ELR (cell line): ENCODE measurements at places on chromosomes 3 and 15.

DNA sequence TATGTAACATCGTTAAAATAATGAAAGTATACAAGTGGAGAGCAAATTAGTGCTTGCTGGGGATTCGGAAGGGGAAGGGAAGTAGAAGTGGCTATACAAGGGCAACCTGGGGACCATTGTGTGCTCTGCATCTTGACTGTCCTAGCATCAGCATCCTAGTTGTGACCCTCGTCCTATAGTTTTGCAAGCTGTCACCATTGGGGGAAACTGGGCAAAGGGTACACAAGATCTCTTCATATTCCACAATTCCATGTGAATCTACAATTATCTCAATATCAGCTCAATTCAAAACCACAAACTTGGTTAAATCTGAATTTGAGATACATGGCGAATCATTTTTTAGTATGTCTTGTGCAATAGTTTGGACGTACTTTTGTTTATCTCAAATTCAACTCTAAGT is 30.9 kb downstream of the WNT7A start:
- no peak for DNase-seq

DNA sequence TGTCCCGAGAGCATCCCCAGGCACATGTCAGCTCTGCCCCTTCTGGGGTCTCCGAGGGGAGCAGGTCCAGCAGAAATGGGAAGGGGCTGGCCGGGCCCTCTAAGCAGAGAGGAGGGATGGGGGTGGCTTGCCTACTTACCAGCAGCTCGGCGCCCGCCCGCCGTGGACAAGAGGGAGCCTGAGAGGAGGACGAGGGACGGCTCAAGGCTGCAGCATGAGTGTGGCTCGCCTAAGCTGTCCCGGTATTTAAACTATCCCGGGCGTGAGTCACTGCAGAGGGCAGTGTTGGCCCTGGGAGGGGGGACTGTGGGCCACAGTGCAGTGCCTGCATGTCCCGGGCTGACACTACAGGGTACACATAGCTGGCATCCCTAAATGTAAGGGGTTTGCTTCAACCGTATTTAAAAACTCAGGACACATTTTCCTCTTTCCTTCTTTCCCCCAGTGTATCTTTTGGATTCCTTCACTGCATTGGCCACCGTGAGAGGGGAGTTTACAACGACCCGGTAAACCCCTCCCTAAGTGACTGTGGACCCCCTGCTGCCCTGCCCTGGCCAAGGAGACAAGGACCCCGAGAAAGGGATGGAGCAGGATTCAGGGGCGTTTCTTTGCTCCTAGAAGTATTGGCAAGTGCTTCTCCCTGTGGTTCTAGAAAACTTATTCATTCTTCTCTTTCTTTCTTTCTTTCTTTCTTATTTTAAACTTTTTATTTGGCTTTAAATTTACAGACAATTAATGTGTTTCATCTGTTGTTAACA is at the start of gene LRRC15:
Gene LRRC15, minus strand, starts transcription at position 222 of the 758 bp plus-strand sequence. CDS start 8,700 bp downstream, outside the sequence.
- peak; percentile 71 for DNase-seq

DNA sequence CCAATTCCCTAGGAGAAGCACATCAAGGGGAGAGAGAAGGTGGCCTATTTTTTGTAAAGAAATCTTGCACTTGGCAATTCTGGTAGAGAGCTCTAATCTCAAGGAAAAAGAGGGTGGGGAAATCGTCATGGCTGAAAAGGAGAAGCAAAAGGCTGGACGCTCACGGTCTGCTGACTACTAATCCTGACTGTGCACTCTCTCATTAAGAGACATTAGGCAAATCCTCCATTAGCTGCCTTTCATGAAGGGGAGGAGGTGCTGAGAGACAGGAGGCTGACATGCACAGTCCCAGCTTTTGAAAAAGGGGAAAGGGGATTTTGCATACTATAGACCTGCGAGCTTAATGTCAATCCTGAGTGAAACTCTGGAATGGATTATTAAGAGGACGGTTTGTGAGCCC is 170.0 kb downstream of the NR2F2 start:
- DNase-seq, result no peak

- DNase-seq, result no peak
Observed at GRCh38 chr3:107264888-107265287, 112.4 kb upstream of the CCDC54 start.

DNA sequence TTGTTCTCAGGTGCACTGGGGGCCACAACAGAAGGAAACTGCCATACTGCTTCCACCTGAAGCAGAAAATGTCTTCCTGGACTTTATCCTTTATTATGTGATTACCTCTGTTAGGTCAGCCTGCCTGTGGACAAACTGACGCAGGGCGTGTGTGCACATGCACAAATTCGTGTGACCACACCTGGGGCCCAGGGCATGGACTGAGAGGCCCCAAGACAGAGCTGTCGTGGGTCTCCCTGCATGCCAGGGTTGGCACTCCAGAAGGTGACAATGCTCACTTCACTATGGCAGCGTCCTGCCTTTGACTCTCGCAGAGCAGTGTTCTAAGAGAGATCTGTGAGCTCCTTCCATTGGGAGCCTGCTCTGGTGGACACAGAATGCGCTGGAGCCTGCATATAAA is 34.5 kb downstream of the CCDC12 start:
- DNase-seq, result no peak

DNA sequence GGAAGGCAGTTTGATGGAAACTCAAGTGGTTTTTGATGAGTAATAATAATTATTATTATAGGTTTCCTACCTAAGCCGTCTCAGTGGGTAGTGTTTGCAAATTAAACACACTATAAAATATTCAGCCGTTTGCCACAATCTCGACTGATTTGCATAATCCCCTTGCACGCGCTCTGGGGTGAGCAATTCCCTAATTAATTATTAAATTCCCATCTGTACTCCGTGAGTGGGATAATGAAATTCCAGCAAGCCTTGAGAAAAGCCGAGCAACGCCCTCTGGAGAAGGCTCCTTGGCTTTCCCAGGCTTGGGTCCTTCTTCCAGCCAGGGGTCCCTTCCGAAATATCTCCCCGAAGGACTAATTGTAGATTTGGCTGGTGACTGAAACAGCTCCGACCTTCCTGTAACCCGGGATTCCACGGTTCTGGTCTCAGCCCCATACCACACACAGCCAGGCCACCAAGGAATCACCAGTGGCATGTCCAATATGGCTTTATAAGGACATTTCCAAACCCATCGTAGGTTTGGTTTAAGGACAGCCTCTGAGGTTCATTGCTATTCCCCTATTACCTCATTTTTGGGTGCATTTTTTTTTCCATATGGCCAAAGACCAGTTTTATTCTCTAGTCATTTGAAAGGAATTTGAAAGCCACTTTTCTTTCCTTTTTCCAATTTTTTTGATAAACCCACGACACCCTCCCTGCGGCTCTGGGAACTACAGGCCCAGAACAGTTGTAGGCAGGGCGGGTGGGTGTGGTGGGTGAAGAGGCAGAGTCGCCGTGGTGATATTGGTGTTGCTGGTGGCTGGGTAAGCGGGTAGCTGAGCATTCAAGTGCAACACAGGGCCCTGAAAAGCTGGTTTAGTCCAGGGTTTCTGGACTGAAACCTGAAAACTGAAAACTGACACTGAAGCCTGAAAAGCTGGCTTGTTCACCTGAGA is 33.2 kb upstream of the RGMA start:
- DNase-seq, result no peak

GRCh38 chr3:137062250-137062649 is 104.5 kb downstream of the IL20RB start:
- DNase-seq, result no peak

DNA sequence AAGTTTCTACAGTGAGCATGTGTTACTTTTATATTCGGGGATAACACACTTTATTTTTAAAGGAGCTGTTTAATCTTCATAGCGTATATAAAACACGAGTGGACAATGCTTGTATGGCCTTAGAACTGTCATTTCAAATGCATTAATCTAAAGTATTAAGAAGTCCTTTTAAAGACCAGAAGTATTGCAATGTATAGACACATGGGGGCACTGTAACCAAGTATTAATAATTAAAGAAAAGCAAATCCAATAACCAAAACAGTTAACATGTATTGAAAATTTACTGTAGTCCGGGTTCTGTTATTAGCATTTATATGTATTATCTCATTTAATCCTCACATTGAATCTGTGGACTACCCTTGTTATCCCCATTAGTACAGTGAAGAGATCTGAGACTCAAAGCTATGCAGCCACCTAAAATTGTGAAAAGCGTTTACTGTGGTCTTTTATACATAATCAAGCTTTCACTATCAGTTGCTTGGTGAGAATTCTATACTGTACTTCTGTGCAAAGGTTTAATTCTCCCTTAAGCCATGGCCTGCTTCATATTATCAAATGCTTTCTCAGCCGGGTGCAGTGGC is 10.1 kb downstream of the ARL14 start:
- DNase-seq, result peak; percentile 57

- no peak for DNase-seq
Observed at GRCh38 chr3:62672270-62672987, 202.8 kb downstream of the CADPS start.

GRCh38 chr3:46193436-46193835 is 14.7 kb downstream of the CCR1 start:
- peak; percentile 32 for DNase-seq

DNA sequence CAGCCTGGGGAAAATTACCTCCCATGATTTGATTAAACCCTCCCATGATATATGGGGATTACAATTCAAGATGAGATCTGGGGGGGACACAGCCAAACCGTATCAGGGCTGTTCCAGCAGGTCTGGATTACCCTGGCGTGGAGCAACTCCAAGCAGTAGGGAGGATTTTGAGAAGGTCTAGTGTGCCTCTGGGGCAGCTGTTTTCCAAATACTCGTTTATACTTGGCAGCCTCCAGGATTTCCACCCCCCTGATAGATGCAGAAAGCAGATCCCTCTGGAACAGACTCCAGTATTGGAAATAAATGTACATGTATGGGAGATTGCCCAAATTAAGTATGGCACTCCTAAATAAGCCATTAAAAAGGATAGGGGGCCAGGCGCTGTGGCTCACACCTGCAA is 7.7 kb upstream of the IRAK2 start:
- no peak for DNase-seq

DNA sequence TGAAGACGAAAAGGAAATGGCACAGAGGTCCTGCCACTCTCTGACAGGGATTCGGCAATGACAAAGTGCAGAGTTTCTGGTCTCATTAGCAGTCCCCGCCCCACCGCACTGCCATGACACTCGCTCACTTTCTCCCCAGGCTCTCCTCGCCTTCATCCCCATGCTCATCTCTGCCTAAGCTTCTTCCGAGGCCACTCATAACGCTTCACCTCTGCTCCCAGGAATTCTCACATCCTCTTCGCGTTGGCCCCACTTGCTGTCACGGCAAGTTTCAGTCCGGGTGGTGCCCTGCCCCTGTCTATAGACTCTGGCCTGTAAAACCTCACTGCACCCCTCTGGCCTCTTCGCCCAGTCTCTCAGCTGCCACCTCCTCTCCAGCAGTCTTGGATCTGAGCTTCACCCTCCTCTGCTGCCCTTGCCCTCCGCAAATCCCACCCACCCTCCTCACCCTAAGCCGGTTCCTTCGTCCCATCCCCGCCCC is 654 bp downstream of the RUBCN start:
- DNase-seq, result peak; percentile 59

DNA sequence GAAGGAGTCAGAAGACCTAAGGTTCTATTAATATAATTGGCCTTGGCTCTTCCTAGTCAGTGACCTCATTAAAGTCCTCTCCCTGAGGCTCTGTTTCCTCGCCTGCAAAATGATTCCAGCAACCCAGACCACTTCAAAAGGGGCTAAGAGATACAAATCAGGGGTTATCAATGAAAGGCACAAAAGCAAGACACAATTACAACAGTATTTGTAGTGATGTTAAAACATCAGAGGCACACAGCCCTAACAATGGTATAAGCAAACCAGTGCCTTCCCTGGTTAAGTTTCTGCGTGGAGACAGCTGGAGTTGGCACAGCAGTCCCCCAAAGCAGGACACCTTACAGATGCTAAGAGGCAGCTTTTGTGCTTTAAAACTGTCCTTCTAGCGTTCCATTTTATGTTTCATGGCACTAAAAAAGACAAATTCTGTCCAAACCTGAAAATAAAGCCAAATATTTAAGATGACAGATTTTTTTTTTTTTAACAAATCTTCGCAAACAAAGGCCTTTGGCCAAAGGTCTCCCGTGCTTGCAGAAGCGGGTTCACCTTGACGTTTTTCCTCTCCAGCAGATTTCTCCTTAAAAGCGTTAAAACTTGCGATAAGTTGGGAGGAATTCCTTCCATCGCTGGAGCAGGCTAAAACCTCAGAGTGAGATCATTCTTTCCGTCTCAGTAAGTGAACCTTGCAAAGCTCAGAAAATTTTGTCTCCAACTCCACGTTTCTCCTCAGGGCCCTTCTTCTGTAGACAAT is 999 bp downstream of the ZNF280D start:
- DNase-seq, result peak; percentile 53
